Foreskin keratinocyte (primary cell): ENCODE measurements at places on chromosomes 2 and 18.

DNA sequence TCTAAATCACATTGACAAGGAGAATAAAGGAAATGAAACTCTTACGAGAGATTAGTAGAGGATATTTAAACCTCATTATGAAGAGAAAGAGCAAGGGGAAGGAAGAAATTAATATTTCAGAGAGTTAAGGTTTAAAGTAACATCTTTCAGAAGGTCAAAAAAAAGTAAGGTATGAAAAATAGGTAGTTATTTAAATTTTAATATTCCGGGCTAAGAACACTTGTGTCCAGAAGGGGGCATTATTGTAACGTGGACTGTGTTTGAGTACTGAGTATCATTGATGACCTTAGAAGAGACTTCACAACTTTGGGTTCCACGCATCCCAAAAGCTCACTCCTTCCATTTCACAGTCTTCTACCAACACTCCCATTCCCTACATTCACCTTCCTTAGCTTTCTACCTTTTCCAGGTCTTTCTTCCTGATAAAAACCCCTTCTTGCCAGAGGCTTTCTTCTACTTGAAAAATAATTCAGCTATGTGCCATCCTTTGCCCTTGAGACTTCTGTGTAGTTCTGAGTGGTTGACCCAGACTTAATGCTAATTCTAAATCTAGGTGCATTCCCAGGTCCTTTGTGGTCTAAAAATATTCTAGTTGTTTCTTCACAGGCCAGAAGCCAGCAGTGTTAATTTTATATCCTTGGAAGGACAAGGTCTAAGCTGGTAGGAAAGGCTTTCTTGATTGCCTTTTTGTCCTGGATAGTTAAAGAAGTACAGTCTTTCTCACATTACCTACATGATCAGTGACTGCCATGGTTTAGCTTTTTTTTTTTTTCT is 16.5 kb downstream of the DYNC1I2 start:
- DNase-seq, result no peak

DNA sequence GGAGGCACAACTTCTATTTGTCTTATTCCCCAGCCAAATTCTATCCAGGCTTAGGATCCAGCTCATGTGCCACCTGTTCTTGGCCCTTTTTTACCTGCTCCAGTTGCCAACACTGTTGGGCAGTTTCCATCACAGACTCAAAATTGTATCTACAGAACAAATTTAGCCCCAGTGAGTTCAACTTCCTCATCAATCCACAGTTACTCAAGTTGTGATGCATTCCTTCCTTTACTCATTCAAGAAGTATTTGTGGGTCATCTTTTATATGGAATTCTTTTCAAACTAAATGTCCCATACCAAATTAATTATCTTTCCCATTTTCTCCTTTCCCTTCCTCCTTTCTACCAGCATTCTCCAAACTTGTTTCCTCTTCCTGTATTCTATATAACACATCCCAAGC is 12.7 kb upstream of the DDX18 start:
- DNase-seq, result no peak

- no peak for DNase-seq
These were observed 4.4 kb upstream of the SEMA4C start for GRCh38 chr2:96874198-96874831.

DNA sequence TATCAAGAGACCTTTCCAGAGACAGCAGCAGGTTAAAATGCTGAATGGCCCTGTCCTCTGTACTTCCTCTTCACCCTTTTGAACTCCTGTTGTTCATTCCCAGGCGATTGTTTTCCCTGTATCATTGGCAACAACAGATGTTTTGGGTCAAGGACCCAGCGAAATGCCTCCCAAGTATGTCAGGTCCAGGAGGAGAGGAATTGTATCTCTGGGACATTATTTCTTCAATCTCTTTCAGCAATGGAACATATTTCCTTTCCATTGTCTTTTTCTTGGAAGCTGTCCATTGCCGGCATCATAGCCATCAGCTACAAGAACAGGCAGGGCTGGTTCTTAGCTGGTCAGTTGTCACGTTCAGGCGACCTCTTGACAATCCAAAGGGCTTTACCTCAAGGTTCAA is 76.2 kb downstream of the NRP2 start:
- no peak for DNase-seq

GRCh38 chr2:39849982-39850526 is 71.0 kb upstream of the THUMPD2 start:
- no peak for DNase-seq

- DNase-seq, result no peak
These were observed 117.2 kb downstream of the CCDC102B start for GRCh38 chr18:68915061-68915460.

GRCh38 chr2:217440000-217440399 is 562.8 kb downstream of the TNS1 start:
- no peak for DNase-seq

DNA sequence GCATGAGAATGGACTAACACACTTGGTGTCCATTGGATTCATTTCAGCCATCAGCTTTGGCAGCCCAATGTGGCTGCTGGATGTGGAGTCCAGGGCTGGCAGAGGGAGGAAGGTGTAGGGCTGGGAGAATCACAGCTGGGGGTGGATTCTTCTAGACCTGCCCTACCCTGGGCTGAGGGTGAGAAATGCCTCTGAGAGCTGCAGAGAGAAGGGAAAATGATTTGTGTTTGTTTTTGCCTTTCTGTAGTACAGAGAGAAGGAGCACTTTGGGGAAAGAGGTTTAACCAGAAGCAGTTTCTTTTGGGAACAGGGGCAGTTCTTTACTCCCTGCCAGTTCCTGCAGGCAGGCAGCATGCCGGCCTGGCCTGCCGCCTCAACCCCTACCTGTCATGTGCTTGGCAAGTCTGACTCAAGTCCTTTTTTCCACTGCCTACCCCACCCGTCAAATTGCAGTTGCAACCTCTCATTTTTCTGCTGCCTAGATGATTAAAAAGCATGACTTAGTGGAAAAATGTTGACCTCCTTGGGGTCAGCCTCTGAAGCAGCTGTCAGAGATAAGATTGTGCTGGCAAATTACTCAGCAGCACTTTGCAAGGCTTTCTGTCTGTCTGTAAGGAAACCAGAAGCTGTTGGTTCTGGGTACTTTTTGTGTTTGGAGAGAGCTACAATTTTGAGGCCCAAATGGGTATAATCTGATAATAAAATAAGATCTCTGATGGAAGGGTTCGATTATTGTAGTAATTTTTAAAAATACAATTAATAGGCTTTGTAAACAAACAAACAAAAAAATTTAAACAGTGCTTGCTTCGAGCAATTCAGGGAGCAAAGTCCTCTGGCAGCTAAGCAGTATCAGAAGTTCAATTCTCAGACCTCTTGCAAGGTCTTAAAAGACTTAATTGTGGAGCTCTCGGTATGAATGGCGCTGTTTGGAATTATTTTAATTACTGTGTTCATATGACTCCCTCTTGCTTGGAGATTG is 21.7 kb downstream of the LBH start:
- DNase-seq, result peak; percentile 44

- peak; percentile 3 for DNase-seq
These were observed 389.1 kb downstream of the NYAP2 start for GRCh38 chr2:225788571-225789094.

DNA sequence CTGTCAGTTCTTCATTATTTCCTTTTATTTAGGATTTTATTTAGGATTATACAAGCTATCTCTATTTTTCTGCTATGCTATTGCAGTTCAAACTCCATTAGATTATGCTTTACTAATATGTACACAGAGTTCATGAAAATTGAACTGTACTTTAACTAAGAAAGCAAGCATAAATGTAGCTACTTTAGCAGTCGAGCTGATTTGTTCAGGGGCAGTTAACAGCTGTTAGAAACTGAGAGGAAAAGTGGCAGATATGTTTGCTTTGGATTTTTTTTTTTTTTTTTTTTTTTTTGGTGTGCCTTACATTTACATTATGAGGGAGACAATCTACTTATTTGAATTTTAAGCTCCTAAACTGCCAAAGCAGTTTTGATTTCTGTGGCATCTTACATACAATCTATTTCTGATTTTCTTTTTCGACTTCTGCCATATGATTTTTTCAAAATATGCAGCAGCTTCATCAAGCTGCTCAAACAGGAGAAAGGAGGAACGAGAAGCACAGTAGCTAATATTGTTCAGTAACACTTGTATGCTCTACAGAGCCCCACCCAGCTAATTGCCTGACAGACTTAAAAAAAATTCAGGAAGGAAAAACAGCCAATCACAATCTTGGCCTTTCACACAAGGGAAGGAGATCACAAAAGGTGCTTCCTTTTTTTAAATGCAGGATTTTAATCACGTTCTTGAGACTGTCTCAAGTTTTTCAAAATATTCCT is 233.4 kb upstream of the SIX3 start:
- DNase-seq, result peak; percentile 65

DNA sequence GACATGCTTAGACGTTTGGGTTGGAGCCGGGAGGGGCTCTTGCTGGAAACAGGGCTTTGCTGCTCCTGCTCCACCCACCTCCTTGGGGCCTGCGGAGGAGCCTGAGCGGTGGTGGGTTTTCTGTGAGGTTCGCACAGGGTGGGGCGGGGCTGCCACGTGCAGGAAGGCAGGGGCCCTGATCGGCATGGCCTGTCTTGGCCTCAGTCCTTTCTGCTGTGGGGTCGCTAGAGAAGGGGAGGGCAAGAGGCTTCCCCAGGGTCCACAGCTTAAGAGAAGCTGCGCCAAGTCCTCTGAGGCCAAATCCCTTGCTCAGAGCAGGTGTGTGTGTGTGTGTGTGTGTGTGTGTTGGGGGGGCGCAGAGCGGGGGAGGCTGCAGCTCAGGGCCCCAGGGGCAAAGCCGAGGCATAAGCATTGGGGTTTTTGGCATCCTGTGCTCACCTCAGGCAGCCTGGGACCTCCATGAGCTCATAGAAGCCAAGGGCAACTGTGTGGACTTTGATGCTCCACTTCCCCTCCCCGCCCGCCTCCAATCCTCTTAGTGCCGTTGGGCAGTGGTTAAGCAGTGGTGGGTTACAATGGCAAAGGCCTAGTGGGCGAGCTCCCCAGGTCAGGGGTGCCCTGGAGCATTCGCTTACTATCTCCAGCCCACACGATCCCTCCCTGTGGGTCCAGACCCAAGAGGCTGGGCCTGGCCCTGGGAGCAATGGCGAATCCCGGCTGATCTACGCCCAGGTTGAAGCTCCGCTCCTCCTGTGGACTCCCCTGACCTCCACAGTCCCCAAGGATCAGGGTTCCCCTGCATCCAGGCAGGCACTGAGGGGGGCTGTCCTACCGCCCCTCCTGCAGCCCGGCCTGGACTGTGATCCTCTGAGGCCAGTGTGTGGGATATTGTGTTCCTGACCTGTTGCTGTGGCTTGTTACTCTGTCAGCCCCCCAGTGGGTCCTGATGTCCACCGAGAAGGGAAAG is 28.9 kb downstream of the TOGARAM2 start:
- DNase-seq, result no peak

GRCh38 chr18:55320424-55321264 is 267.3 kb downstream of the TCF4 start:
- peak; percentile 1 for DNase-seq

DNA sequence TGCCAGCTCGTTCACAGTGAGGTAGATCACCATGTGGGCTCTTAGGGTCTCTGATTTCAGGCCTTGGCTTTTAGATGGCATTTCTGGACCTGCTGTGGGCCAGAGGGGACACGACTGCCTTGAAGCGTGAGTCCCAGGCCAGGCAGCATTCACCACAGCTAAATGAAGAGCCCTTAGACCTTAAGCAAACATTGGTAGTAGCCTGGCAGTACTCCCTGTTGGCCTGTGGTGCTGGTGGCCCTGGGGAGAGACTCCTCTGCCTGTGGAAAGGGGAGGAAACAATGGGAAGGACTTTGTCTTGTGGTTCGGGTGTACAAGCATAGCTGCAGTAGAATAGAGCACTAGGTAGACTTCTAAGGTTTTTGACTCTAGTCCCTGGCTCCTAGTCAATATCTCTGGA is 456.0 kb upstream of the DCC start:
- no peak for DNase-seq

DNA sequence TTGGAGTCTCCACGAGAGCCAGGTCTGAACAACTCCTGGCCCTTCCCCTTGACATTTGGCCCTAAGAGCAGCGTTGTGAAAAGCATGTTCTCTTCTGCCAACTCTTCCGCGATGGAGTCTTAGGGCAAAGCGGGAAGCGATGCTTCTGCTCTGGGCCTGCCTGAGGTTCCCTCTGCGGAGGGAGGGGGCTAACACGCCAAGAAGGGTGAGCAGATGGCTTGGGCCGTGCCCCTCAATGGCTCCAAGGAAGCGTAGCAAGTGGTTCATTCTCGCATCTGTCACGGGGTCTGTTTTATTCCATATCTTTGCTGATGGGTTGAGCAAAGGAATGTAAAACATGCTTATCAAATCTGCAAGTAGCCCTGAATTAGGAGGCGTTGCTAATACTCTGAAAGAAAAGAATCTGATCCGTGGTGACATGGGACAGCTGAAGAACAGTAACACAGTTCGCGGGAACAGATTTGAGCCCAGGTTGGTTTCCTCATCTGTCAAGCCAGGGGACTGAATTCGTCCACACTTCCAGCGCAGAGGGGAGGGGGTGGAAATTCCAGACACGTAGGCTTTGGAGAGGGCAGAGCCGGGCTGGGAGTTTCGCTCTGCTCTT is 38.0 kb downstream of the DNMT3A start:
- DNase-seq, result no peak

- no peak for DNase-seq
These were observed 192.0 kb upstream of the TANK start for GRCh38 chr2:160968183-160968582.

DNA sequence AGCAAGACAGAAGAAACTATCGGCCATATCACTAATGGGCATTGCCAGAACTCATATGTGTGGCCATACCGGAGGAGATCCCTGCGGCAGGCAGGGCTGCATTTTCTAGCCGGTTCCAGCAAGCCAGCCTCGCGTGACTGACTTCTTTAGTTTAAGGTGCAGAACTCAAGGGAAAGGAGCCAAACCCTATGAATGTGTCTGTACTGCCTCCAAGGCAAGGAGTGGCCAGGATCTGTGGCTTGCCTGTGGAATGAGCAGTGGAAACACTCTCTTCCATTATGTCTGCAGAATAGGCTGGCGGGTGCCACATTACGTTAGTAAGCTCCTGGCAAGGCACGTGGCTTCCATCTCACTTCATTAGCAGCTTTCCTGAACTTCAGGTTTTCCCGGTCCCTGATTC is 137.6 kb downstream of the ATL2 start:
- DNase-seq, result peak; percentile 94

- DNase-seq, result no peak
These were observed 398.4 kb downstream of the METTL4 start for GRCh38 chr18:2172881-2173280.

DNA sequence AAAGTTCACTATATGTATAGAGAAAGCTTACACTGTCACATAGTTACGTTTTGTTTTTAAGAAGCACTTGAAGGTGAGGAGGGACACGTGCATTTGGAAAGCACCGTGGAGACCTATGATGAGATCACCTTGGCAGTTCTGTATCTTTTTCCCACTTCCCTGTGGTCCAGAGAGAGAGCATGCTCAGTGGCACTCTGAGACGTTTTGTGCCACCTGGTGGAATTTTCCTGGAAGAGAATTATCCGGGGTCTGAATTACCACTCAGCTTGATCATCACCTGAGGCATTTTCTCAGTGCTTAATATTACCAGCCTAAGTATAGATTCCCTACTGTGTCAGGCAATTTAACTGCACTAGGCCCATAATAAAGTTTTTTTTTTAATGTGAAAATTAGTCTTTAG is 469.4 kb upstream of the SMIM21 start:
- DNase-seq, result no peak

DNA sequence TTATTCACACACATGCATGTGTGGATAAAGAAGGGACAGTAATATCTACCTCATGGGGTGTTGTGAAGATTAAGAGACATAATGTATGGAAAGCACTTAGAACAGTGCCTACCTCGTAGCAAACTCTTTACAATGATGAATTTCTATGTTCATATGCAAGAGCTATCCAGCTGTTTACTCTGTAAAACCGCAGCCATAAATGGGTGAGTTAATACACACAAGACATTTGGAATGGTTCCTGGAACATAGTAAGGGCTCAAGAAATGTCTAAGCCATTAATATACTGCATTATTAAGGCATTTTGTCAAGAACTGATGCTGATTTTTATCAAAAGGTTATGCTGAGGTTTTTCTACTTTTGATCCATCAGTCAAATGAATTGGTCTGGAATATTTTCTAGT is 1076.2 kb downstream of the TSN start:
- no peak for DNase-seq
